ENCODE measurements at places on chromosomes 13 and 19.

DNA sequence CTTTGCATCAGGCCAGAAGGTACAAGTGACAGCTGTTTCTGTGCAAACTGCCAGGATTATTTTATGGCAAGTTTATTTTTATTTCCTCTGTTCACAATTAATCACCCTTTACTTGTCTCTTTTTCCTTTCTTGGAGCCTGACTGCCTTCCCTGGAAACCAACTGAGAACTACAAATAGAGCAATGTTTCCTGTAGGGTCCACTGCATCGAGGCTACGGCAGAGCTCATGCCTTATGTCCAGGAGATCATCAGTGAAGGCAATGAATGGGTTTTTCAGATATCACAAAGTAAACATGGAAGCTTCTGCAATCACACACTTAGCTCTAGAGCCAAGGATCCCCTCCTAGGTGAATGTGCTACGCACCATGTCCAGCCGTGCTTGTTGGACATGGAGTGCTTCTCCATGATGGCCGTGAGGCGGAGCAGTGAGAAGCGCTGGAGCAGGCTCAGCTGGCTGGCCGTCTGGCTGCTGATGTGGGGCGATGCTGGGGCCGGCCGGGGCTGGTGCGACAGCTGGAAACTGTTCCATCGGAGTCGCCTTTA is 110.9 kb downstream of the KL start:
- DNase-seq, result no peak

DNA sequence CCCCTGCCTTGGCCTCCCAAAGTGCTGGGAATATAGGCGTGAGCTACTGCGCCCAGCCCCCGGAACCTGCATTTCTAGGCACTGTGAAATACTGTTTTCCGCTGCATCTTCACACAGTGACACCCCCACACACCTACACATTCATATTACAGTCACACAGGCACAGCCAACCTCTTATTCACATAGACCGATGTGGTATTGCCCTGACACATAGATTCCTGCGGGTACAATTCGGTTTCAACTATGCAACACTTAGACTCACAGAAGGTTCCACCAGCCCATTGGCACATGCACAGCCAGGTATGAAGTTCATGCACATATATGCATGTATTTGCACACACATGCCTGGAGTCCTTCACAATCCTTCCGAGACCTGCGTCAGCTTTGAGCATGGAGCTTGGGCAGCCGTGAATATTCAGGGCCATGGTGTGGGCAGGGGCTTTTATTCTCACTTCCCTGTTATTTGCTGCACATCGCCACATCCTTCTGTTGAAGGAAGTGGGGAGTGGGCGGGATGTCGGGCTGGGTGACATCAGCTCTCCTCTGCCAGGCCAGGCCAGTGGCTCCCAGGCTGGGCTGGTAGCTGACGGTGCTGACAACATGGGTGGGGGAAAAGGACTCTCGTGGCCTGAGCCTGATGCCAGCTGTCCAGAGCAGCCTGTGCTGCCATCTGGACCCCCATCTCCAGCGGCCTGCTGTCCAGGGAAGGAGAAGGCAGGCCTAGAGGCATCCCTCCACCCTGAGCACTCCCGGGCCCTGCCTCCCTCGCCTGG is 5.4 kb upstream of the CDC37 start:
- DNase-seq, result peak; percentile 45

DNA sequence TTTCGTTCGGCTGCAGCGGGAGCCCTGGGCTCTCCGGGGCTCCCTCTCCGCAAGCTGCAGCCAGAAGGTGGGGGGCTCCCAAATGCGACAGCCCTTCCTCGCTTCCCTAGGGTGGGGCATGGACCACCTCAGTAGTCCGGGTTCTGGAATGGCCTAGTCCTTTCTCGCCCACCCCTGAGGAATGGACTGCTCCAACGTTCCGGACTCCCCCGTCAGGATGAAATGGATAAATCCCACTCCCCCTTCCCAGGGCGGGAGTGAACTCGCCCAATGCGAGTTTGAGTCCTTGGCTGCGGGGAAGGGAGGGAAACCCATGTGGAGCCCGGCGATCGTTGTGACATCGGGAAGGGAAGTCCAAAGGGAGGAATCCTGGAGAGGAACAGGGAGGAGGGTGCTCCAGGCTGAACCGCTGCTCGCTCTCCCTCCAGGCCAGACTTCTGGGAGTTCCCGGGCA is 5.5 kb downstream of the HRC start:
- DNase-seq, result no peak

GRCh38 chr13:28324181-28324789 is 170.6 kb downstream of the FLT1 start:
- peak; percentile 4 for DNase-seq

DNA sequence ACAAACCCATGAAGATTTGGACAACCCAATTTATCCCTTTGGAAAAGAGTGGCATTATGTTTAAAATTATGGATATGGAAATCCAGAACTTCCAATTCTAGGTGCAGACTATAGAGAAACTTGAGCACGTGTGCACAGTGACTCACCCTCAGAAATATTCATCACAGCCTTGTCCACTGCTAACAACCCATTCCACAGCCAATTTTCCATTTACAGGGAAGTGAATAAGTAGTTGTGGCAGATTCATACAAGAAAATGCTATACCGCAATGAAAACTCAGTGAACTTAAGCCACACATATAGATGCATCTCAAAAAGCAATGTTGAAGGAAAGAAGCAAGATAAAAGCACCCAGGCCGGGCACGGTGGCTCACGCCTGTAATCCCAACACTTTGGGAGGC is 133.3 kb downstream of the USP12 start:
- DNase-seq, result no peak

DNA sequence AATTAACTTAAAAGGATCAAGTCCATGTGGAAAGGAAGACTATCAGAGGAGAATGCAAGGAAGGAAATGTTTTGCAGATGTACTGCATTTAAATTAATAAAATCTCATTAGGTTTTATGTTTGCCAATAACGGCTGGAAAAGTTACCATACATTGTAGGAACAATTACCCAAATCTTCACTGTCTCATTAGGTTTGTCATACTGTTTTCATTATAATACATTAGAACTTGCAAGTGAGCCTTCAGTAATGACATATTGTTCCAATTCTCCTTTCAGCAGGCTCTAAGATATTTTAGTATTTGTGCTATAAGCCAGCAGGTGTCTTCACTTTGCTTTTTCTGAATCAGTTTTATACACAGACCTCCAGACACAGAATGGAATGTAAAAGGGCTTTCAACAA is 661.6 kb upstream of the KLHL1 start:
- DNase-seq, result no peak

All from activated T-helper 9 cell treated with anti-CD3 and anti-CD28 coated beads, Interleukin-2, amount 50 U/mL, for 16 hours (primary cell).